CD4-positive, alpha-beta memory T cell (primary cell): ENCODE measurements at places on chromosomes 13 and 19. TPM values are rescaled to one million over a fixed set of nuclear protein-coding genes. Genes with fewer than 3 reads are reported as not detected.

DNA sequence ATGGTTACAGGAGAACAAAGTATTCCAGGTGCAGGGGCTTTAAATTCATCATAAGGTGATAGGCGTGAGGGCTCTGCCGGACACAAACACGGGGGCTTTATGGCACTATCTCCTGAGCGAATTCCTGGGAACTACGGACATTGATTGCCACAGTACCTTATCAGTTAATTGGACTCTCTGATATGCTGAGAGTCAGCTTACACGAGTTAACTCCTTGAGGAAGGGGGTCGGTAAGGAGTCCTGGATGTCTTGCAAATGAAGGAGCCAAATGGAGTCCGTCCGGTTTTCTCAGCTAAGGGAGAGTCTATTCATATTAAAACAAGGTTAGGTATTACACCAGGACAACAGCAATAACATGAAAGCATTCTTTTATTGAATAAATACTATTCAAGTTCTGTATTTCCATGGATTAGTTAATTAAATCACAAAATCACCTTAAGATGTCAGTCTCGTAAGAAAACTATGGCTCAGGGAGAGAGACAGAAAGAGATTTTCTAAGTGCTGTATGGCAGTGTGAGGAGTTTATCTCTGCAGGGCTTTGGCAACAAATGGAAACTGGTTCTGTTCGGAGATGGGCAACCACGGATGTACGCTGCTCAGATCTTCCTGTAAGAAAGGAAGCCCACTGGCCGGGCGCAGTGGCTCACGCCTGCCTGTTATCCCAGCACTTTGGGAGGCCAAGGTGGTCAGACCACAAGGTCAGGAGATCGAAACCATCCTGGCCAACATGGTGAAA is 26.2 kb upstream of the HIF3A start:
- H3K27ac ChIP-seq: no peak overlapping the region
- no peaks in the 10 kb centered on the region for H3K4me1 ChIP-seq
- no peak for DNase-seq

The PTH2 gene
- not detected for total RNA-seq

DNA sequence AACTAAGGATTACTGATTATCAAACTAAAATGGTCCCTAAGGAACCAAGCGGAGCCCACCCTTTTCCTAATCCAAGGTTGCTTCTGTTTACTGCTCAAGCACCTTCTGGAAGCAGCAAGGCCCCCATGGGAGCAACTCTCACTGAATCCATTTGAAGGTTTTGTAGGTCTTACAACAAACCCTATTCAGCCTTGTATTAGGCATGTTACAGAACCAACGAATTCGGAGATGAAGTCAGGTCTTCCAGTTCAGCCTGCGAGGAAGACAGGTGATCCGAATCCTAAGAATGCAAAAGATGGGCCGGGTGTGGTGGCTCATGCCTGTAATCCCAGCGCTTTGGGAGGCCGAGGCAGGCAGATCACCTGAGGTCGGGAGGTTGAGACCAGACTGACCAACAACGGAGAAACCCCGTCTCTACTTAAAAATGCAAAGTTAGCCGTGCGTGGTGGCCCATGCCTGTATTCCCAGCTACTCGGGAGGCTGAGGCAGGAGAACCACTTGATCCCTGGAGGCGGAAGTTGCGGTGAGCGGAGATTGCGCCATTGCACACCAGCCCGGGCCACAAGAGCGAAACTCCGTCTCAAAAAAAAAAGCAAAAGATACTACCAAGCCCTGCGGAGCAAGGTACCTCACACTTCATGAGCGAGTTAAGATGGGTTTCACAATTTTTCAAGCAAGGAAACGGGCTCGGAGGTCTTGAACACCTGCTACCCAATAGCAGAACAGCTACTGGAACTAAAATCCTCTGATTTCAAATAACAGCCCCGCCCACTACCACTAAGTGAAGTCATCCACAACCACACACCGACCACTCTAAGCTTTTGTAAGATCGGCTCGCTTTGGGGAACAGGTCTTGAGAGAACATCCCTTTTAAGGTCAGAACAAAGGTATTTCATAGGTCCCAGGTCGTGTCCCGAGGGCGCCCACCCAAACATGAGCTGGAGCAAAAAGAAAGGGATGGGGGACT is 609 bp downstream of the ZAR1L start:
- peak overlapping the region; percentile 99 for H3K27ac ChIP-seq
- no peaks in the 10 kb centered on the region for H3K27me3 ChIP-seq

DNA sequence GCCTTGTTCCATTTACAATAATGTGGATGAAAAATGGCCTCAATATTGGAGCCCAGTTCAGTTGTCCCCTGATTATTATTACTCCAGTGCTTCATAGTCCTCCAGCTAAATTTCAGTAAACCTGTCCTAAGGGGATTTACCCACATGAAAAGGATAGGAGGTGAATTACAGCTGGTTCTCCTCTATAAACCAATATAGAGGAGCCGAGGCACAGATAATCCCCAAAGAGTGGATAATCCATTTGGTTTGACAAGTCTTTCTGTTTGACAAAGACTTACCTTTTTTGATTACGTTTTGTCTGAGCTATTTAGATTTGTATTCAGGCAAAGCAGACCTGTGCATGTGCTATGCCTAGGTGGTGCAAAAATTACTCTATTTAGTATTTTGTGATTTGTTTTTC is 2.7 kb downstream of the CNMD start:
- DNase-seq: no peak
- no peaks in the 10 kb centered on the region for H3K27me3 ChIP-seq
- no peak overlapping the region for H3K27ac ChIP-seq
- no peaks in the 10 kb centered on the region for H3K36me3 ChIP-seq
- H3K4me1 ChIP-seq: no peaks in the 10 kb centered on the region
